ENCODE measurements at places on chromosomes 3 and 15.

DNA sequence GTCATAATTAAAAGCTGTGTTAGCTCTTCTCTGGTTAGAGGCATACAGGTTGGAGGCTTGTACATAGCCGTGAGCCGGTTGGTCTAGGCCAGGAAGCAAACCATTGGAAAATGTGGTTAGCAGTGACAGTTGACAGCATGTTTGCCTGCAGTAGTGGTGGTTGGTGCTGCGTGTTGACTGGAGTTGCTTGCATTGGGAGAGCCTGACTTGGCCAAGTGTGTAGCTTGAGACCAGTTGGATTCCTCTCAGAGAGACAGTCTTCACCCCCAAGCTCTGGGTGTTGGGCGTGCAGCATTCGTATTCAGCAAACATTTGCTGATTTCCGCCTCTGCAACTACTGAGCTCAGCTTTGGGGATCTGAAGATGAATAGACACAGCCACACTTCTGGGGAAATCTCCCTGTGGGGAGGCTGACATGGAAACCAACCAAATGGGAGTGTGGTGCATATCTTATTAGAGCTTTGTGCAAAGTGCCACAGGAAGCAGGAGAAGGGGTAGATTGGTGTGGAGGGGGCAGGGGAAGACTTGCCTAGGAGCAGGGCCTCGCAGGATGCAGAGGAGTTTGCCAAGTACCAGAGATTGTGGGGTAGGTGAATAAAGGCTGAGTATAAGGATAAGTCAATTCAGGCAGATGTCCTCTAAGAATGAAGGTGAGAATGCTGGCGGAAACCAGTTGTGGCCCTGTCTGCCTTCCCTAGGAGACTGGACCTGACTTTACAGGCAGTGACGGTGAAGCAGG, 83.5 kb downstream of the IGF1R start:
- no peak for DNase-seq

DNA sequence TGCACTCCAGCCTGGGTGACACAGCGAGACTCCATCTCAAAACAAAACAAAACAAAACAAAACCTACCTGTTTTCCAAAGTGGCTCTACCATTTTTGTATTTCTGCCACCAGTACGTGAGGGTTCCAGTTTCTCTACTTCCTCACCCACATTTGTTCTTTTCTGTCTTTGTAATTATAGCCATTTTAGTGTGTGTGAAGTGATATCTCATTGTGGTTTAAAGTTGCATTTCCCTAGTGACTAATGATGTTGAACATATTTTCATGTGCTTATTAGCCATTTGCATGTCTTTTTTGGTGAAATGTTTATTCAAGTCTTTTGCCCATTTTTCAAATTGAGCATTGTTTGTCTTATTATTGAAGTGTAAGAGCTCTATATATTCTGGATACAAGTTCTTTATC, 50.7 kb downstream of the TRA2B start:
- no peak for DNase-seq

GRCh38 chr3:169660709-169661360, 2.7 kb downstream of the MECOM start:
- DNase-seq, result no peak

DNA sequence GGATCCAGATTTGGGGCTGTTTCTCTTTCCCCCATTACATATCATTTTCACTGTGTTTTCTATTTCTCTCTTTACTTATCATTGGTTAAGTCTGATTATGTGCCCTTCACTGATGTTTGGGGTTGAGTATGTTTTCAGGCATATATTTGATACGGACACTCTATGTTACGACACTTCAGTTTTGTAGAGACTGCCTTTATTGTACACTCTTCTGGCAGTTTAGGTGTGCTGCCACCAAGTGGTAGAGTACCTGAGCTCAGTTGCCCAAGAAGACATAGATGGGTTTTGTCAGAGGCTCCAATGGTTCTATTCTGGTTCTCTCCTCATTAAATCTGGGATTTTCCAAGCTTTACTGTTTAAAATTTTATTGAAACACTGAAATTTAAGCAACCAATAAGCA, 255.0 kb upstream of the ROPN1 start:
- DNase-seq, result no peak

DNA sequence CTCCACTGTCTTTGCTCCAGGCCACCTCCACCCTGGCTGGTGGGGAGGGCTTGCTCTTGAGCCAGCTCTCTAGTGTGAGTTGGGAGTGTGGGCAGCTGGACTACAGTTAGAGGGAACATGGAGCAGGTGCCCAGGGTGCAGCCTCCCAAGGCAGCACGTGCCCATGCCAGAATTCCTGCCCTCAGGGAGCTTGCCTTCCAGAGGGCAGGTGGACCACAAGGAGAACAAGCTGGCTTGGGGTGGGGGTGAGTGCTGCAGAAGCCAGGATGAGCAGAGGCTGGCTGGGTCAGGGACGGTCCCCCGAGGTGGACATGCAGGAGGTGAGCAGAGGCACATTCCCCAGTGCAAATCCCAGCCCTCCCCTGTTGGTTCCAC, 89.5 kb downstream of the VGLL4 start:
- no peak for DNase-seq

DNA sequence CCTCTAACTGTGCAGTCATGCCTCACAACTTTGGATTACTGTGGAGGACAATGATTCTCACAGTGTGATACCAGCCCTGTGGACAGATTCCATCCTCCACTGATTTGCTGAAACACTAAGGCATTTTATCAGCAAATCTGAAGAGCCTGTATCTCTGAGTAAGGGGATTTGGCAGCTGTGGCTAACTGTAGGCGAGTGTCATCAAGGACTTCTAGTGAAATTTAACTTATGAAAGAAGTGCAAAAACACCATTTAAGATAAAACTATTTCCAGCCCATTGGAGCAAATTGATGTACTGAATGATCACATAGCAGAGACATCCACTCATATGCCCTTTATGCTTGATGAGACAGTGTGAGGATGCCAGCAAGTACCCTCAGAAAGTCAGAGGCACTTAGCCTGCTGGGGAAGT, 13.9 kb upstream of the TMPRSS7 start:
- no peak for DNase-seq

DNA sequence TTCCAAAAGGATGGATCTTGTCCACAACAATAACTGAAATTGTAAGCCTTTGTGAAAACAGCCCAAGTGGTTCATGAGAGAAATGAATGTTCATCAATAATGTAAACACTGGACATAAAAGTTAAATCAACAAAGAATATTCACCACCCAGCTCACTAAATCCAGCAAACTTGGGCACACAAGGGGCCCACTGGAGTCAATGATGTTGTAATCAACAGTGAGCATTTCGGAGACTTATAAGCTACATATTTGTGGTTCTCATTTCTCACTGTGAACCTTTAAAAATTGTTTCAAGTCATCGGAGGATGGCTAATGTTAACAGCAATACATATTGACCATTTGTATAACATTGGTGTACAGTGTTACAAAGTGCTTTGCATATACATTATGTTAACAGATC, 63.1 kb downstream of the VGLL4 start:
- no peak for DNase-seq

DNA sequence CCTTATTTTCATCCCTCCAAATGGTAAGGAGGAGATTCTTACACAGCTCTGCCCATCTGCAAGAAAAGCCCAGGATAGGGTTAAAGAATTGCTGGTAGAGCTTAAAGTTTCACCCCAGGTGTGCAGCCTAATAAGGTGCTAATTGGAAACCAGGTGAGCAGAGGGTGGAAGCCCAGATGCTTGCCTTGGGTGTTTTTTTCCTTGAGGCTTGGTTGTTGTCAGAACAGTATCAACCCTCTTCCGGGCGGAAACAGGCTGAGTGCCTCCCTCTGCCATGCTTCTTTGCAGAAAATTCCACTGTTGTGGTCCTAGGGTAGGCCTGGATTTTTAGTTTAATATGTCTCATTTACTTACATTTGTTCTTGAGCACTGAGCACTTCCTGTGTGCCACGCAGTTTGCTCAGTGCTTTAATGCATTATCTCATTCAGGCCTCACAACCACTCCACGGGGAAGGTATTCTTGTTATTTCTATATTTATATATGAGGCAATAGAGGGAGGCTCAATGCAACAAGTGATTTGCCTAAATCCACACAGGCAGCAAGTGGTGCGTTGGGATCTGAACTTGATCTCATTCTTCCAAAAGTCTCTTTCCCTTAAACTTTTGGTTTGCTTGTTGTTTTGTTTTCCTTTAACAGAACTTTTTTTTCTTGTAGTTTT, 115.0 kb upstream of the LRIG1 start:
- DNase-seq, result peak; percentile 50

DNA sequence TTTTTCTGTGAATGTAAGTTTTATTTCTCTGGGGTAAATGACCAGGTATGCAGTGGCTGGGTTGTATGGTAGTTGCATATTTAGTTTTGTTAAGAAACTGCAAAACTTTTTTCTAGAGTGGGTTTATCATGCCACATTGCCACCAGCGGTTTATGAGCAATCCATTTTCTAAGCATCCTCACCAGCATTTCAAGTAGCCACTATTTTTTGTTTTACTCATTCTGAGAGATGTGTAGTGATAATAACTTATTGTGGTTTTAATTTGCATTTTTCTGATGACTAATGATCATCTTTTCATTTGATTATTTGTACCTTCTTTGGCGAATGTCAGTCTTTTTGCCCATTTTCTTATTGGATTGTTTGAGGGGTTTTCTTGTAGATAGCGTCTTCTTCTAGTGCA, 56.2 kb downstream of the SPRED1 start:
- DNase-seq, result no peak

- DNase-seq, result no peak
These were observed 121.8 kb upstream of the NPHP3 start for GRCh38 chr3:132843851-132844553.

DNA sequence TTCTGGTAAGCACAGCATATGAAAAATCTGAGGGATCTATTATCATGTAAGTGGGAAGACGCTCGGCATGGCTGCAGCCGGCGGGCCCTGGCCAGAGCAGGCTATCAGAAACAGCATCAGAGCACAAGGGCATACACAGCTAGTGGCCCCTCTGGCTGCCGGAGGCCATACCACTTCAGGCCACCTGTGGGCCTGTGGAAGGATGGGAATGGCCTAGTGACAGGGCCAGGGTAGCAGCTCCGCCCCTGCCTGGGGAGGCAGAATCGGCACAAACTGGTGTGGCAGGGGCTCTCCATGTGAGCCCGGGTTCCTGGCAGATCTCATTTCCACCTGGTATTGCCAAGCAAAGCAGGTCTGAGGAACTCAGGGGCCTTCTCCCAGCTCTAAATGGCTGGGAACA, 46.4 kb downstream of the SH3BP5 start:
- no peak for DNase-seq

GRCh38 chr3:108552267-108553159, 36.7 kb downstream of the CIP2A start:
- peak; percentile 4 for DNase-seq

DNA sequence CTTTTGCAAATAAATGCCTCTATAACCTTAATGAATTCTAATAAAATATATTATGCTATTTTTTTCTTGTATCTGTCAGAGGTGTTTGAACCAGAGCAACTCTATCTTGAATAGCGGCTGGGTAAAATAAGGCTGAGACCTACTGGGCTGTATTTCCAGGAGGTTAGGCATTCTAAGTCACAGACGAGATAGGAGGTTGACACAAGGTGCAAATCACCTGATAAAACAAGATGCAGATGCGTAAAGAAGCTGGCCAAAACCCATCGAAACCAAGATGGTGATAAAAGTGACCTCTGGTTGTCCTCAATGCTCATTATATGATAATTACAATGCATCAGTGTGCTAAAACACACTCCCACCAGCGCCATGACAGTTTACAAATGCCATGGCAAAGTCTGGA, 990.7 kb downstream of the FHIT start:
- no peak for DNase-seq

DNA sequence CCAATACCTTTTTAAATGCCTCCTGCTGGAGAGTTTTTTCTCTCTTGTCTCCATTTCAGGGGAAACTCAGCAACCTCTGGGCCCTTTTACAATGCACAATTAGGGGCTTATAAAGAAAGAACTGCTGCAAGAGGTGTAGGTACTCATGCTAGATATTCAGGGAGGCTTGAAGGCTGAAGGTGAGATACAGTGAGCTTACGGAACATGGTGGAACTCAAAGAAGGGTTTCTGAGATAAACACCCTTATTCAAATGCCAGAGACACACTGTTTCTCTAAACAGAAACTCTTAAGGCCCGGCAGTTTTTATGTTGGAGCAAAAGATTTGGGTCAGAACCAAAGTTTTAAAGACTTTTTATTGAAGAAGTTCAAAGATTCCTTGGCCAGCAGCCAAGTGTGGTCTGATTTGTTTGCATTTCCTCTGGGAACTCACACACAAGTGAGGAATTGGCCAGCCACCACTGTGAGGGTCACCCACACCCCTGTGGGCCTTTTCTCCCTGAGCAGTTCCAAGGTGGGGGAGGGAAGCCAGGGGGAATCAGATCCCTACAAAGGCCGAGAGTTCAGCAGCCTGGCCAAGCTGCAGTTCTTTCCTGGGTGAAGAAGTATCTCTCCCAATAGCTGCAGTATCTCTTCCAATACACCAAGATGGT, 47.8 kb downstream of the TNFAIP8L3 start:
- DNase-seq, result peak; percentile 4

- DNase-seq, result no peak
These were observed 345.1 kb upstream of the CBLB start for GRCh38 chr3:106213954-106214353.

GRCh38 chr15:55279100-55279745, 10.4 kb downstream of the RAB27A start:
- no peak for DNase-seq

DNA sequence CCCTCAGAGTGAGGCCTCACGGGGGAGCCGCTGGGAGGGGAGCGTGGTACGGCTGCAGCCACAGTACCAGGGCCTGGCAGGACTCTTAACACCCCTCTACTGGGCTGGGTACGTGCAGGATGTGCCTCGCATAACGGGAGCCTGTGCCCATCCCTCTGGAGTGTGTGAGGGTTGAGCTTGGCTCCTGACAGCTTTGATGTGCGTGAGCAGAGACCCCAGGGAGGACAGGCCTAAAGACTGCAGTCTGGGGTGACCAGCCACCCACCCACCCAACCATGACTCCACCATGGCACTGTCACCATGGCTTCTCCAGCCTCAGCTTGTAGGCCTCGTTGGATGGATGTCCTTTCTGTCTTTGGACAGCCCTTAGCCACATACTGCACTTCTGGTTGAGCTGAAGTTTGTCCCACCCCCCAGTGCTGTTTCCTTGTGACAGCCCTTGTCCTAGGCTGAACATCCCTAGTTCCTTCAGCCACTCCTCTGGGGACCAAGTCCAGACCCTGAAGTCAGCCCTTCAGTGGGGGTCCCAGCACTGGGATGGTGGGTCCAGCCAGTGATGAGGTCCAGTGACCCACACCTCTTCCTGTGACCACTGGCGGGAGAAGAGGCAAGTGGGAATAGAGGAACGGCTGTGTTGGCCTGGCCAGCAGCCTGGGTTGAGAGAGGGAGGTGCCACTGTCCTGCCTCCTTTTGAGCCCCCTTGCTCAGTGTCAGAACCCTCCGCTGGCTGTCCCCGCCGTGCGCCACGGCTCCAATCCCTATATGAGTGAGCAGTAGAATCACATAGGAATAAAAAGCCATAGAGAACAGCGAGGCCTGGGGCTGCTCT, 6.1 kb downstream of the GLYCTK start:
- DNase-seq, result no peak
